Osteoblast (primary cell): ENCODE measurements at places on chromosomes 3 and 15. TPM values are rescaled to one million over a fixed set of nuclear protein-coding genes. Genes with fewer than 3 reads are reported as not detected.

The PDCD6IP gene
- total RNA-seq, result 251 and 283 TPM in 2 replicates

The TMCO5A gene
- not detected in 2 replicates for total RNA-seq

The KLHL40 gene
- not detected in 2 replicates for total RNA-seq

The GRAMD1C gene
- 1.2 and 2.2 TPM in 2 replicates for total RNA-seq

The ACOX2 gene
- 28.6 and 29.8 TPM in 2 replicates for total RNA-seq

The TM4SF1 gene
- total RNA-seq, result 209 and 210 TPM in 2 replicates

The GRM2 gene
- under 0.01 TPM in 1 of 2 replicates, not detected in the other for total RNA-seq
